ENCODE measurements at places on chromosomes 4 and X. TPM values are rescaled to one million over a fixed set of nuclear protein-coding genes. Genes with fewer than 3 reads are reported as not detected.

DNA sequence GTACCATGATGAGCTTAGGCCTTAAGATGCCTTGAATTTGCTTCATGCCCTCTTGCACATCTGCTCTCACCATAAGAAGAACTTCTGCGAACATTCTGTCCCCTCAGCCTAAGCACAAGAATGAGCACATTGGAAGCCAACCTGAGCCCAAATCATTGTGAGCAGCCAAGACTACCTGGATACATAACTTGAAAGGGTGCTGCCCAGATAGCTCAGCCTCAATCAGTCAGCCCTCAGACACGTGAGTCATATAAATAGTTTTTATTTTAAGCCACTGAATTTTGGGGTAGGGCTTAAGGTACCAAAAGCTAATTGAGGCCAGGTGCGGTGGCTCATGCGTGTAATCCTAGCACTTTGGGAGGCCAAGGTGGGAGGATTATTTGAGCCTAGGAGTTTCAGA, 27.5 kb upstream of the BBS12 start:
- DNase-seq: no peak

DNA sequence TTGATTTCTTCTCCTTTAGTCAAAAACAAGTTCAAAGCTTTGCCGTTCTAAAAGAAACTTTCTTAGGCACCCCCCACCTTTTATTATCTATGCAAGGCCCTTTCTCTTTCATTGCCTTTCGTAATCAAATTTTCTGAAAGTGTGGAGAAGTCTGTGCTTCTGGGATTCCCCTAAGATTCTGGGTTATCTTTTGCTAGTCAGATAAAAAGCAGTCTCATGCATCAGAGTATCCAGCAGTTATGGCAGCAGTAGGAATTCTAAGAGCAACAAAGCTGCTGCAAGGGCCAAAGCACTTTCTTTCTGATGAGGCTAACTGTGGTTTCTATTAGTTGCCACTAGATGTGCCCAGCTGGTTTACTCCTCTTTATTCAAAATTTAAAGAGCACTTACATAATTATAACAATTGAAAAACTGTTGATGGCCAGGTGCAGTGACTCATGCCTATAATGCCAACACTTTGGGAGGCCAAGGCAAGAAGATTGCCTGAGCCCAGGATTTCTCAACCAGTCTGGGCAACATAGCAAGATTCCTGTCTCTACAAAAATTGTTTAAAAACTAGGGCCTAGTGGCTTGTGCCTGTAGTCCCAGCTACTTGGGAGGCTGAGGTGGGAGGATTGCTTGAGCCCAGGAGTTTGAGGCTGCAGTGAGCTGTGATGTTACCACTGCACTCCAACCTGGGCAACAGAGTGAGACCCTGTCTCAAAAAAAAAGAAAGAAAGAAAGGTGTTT, 296.2 kb downstream of the PAPSS1 start:
- DNase-seq: no peak

DNA sequence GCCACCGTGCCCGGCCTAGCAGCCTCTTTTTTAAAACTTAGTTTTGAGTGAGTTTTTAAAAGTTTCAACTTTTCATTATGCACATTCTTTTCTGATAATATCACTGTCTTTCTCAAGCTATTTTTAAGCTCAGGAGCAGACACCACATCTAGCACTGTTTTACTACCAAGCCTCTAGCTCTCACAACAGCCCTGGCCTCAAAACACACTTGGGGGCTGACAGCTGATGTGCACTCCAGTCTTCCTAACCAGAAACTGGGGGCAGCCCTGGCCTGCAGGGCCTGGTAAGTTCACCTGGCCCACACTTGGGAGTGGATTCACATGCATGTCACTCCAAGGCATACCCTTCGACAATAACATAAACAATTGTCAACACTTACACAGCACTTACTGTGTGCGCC, 34.0 kb downstream of the CENPU start:
- DNase-seq: no peak

DNA sequence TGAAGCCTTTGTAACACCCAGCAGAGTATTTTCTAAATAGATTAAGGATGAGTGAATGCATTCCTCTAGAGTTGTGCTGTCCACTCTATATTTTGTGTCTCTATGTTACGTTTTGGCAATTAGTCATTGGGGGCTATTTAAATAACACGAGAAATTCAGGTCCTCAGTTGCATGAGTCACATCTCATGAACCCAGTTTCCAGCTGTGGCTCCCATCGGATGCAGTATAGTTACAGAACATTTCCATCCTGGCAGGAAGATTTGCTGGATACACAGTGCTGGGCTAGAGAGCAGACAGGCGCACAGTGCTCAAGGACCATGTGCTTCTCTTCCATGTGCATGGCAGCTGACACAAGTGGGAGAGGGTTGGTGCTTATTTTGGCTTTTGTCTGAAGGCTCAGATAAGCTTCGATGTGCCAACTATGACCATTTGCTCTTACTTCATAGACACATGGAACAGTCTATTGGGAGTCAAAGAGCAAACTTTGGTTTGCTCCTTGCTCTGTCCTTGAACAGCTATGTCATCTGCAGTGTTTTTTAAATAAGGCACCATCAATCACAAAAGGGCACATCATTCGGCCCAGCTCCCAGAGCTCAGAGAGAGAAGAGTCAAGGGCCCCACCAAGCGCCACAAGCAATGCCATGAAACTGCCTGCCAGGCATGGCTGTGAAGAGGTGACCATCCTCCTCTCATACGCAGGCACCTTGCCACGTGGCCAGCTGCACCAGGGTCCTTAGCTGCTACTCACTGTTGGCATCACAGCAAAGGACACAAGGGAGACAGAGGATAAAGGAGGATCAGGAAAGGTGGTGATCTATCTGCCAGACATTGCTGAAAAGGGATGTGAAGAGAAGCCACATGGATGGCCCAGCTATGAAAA, 8.1 kb upstream of the STS start:
- no peak for DNase-seq

HSFX3 gene
- polyA plus RNA-seq: 1.1 TPM

TDO2 gene
- polyA plus RNA-seq: 0.16 TPM

Data from forelimb muscle (tissue), 1 donor.